NCI-H446 treated with DMSO at 0.1 percent for 48 hours (cell line): ENCODE measurements at places on chromosomes 7 and 10.

- DNase-seq = no peak
Measured at GRCh38 chr10:117670116-117670904, 127.8 kb downstream of the EMX2 start.

GRCh38 chr7:47080816-47081215 lies 501.1 kb downstream of the TNS3 start:
- no peak for DNase-seq

- no peak for DNase-seq
Measured at GRCh38 chr7:17772581-17773288, 167.6 kb downstream of the SNX13 start.

- DNase-seq = no peak
Measured at GRCh38 chr10:70584366-70584765, 18.2 kb downstream of the PRF1 start.

GRCh38 chr7:29988424-29989256 lies 961 bp downstream of the SCRN1 start:
- DNase-seq = peak; percentile 60

DNA sequence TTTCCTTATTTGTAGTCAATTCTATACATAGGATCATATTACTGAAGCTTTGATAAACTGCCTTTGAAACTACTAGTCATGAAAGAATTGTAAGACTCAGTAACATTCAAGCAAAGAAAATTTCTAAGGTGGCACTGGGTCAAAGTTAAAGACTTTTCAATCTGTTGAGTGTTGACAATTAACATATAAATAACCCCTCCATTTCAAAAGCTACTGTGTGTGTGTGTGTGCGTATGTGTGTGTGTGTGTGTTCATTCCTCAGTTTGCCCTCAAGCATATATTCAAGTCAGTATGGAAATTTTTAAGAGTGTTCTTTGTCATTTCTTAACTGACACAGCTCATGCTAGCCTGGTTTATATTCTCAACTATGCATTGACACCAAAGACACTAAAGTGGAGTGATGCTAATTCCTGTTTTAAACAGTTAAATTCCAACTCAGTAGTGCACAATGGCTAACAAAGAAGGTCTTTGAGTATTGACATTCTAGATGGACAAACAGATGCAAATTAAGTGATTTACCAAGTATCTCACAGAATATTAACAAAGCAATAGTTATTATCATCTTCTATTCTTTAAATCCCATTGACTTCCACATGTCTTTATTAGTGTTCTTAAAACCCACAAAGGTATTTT lies 314.8 kb upstream of the GRM3 start:
- no peak for DNase-seq

- DNase-seq = no peak
Measured at GRCh38 chr7:88867158-88867557, 71.6 kb upstream of the TEX47 start.

- no peak for DNase-seq
Measured at GRCh38 chr7:30923009-30923773, 11.5 kb downstream of the AQP1 start.

DNA sequence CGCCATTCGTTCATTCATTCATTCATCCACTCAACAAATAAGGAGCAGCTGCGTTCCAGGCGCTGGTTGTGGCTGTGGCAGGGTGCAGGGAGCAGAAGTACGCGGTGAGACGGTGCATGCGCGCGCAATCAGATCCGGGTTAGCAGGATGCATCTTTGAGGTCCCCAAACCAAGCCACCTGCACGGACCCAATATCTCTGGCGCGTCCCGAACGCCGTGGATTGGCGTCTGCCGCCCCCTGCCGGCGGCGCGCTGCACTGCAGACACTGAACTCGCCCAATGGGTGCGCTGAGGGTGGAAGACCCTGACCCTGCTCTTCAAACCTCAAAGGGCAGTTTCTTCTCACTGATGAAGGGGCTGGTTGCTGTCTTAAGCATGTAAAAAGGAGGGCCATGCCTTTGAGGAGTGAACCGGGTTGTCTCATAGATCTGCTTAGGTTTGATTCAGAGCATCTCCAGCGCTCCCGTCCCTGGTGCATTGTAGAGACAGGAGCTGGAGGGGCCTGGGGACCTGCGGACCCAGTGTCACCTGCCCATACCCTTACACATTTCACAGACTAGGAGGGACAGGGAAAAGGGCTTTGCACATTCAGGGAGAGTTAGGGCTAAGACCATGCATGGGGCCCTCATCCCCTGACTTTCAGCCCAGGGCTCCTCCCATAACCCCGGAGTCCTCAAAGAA lies 102.5 kb downstream of the RAMP3 start:
- DNase-seq = no peak

GRCh38 chr7:108719631-108720030 lies 150.0 kb downstream of the DNAJB9 start:
- DNase-seq = no peak

GRCh38 chr10:29409241-29410054 lies 120.6 kb downstream of the LYZL1 start:
- DNase-seq = peak; percentile 33

DNA sequence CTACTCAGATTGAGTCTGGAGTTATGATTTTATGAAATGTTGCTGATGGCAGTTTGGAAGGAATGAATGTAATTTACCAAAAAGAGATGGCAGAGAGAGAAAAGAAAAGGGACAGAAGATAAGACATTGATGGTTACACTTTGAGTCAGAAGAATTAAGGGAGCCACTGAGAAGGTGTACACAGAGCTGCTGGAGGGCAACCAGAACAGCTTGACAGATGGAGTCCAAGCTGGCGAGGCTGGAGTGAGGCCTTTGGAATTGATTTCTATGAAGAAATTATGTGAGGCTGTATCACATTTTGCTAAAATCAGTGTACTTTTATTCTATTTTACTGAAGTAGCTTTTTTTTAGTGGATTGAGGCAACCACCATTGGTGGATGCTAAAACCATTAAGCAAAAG lies 740.5 kb downstream of the REEP3 start:
- DNase-seq = peak; percentile 0

DNA sequence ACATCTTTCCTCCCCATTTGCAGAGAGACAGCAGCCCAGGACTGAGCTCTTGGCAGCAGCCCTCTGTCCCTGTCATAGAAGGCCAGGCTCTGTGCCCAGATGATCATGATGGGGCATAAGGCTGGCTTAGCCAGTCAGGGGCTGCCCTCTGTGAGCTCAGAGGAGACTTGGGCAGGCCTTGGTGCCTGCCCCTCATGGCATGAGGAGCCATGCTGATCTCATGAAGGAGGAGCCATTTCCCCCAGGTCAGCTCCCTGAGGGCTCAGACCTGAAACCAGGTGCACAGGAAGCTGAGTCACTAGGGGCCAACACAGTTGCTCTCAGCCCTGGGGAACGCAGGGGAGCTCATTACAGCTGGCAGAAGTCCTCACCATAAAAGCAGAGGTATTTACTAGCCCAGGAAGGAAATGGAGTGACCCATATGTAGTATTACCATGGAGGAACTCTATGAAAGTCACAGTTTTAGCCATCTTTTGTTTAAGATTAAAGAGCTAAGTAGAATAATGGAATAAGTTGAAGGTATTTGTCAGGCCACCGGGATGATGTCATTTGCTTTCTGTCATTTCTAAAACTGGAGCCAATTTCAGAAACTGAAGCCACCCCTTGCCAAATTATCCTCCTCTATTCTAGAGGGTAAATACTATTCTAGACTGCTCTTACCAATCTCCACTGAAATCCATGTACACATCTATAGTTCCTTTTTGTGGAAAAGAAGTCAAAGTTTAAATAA lies 362.4 kb upstream of the ZNF32 start:
- no peak for DNase-seq

DNA sequence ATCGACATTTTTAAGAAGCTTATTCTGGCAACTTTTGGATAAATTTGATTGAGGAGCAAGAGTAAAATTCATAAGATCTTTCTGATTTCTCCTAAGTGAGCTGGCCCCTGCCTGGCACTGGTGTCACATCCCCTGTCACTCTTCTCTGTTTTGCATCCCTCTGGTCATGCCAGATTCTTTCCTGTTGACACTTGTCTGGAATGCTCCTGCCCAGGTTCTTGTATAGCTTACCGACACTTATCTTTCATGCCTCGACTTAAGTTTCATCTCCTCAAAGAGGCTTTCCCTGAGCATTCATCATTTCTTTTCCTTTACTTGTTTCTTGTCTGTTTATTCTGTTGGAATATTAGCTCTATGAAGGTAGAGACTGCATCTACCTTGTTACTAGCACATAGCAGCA lies 22.2 kb upstream of the AASS start:
- no peak for DNase-seq

DNA sequence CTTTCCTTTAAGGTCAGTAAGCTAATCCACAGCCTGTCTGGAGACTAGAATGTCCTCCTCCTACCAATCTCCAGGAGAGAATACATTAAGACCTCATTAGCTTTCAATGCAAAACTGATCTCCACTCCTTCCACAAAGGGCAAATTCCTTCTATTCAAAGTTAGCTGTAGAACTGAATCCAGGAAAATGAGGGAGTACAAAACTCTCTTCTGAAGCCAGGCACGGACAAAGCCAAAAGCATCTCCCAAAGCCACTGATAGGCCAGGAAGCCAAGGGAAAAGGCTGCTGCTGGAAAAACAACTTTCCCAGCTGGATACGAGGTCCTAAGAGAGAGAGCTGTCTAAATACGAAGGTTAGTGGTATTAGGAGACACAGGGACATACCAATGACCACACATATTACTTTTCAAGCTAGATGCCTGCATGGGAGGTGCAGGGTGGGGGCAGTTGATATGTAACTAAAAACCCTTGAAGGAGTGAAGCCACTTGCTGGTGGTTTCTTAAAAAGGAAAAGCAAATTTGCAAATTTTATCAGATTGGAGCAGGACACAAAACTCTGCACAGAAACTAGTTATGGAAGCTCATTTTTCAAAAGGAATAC lies 43.6 kb downstream of the MKX start:
- no peak for DNase-seq

GRCh38 chr10:46247808-46248569 lies 38.8 kb upstream of the ANTXRL start:
- DNase-seq = no peak

GRCh38 chr10:101063548-101064414 lies 2.0 kb downstream of the KAZALD1 start:
- DNase-seq = no peak

DNA sequence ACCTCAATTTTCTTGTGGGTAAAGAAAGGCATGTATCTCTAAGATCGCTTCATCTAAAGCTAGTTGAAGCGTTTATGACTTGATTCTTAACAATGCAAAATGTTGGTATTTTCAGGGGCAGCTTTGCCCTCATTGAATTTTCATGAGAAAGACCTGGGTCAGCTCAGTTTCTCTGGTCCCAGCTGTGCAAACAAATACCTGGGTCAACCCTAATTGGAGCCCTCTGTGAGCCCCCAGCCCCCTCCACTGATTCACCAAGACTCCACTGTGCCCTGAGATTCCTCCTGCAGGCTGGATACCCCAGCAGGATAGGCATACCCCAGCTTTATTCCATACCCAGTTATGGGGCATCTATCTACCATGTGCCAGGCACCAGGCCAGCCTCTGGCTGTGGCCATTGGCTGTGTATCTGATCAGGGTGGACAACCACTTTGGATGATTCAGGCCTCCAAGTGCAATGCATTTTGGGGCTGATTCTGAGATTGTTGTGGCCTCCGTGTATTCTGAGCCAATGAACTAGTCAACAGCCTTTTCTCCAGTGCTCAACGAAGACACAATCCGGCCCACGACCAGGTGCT lies 201.9 kb downstream of the MYOF start:
- no peak for DNase-seq

DNA sequence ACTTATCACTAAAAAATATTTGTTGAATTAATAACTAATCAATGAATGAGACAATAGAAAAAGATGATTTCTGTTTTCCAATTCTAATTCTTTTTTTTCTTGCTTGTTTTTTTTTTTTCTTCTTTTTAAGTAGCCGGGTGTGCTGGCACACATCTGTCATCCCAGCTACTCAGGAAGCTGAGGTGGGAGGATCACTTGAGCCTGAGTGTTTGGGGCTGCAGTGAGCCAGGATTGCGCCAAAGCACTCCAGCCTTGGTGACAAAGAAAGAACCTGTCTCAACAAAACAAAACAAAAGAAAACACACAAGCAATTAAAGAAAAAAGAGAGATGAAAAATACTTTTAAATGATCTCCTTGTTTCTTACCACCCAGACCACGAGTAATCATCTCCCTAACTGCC lies 1109.3 kb downstream of the REEP3 start:
- DNase-seq = no peak

DNA sequence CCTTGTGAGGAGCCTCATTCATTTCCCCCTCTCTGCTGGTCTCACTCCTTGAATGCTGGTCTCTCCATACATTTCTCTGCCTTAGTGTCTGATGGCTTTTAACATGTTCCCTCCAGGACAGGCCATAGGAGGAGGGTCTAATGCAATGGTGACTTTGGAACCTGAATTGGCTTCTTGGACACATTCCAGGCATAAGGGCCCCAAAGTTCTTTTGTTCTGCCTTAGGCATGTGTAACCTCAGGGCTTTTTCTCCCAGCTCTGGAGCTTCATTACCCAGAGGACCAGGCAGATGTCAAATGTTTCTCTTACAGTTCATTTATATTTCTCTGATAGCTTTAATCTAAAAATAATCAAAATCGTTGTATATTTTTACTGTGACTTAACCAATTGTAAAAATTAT lies 162.6 kb downstream of the SDK1 start:
- no peak for DNase-seq

DNA sequence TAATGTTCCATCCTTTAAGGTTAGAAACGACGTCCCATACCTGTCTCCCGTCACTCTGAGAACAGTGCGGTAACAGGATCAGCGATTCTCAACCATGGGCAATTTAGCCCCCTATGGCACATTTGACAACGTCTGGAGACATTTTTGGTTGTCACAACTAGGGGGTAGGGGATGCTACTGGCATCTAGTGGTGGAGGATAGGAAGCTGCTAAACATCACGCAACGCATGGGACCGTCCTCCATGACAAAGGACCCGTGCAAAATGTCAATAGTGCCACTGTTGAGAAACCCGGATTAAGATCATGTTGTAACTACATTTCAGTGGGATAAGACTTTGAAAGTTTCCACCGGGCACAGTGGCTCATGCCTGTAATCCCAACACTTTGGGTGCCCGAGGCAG lies 5.0 kb upstream of the PAXIP1 start:
- DNase-seq = no peak

DNA sequence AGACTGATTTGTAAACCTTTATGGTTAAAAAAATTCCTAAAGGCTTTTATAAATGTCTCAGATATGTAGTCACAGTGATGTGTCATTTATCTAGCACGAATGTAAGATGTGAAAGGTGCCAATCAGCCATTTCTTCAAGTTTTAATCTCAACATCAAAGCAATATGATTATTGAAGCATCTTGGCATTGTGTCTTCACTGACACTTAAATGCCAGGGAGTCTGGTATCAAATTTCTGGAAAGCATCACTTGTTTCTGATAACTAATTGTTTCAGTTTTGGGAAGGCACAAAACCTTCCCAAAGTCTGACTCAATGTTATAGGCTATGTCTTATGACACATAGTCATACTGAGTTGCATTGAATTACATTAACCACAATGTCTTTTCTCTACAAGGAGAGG lies 492.0 kb upstream of the CNTNAP2 start:
- no peak for DNase-seq

GRCh38 chr10:60705376-60705775 lies 72.9 kb upstream of the CDK1 start:
- no peak for DNase-seq

- no peak for DNase-seq
Measured at GRCh38 chr7:159000859-159001435, 143.7 kb downstream of the VIPR2 start.

GRCh38 chr10:26225322-26225721 lies 8.7 kb downstream of the GAD2 start:
- DNase-seq = no peak
